ENCODE measurements at places on chromosomes 1 and 21.

GRCh38 chr1:171739656-171740055, 2.2 kb downstream of the VAMP4 start:
- no peak for DNase-seq

- no peak for DNase-seq
Observed at GRCh38 chr1:33637846-33638440, 165.5 kb downstream of the ZSCAN20 start.

GRCh38 chr1:176643536-176643935, 180.6 kb downstream of the PAPPA2 start:
- no peak for DNase-seq

GRCh38 chr1:90593312-90593711, 123.8 kb downstream of the BARHL2 start:
- no peak for DNase-seq

- no peak for DNase-seq
Observed at GRCh38 chr1:189356206-189356605, 1121.5 kb downstream of the BRINP3 start.

DNA sequence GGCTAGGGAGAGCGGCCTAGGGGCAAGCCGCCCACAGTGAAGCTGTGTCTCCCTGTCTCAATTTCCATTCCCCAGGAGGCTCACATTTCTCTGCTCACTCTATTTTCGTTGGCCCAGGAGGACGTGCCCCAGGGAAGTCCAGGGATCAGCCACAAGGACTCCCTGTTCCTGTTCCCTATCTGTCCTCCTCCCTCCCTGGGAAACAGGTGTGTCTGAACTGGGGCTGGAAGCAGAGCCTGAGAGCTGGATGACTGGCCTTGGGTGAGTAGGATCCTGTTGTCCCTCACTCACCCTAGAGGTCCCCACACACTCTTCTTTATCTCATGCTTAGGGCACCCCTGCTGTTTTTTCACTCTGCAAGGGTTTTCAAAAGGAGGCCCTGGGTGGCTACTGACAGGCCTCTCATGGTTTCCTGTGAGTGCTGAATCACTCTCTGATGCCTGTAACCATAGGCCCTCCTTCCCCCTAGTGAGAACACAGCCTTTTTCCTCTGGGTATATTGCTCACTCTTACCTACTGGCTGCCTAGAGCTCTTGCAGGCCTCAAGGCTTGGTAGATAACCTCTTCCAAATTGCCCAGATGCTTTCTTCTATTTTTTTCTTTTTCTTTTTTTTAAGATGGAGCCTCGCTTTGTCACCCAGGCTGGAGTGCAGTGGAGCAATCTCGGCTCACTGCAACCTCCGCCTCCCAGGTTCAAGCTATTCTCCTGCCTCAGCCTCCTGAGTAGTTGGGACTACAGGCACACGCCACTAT, 3.3 kb upstream of the UTP11 start:
- peak; percentile 93 for DNase-seq

GRCh38 chr1:65196926-65197325, 48.9 kb downstream of the AK4 start:
- DNase-seq, result no peak

- peak; percentile 11 for DNase-seq
Observed at GRCh38 chr1:167467126-167467710, 51.1 kb downstream of the CD247 start.

DNA sequence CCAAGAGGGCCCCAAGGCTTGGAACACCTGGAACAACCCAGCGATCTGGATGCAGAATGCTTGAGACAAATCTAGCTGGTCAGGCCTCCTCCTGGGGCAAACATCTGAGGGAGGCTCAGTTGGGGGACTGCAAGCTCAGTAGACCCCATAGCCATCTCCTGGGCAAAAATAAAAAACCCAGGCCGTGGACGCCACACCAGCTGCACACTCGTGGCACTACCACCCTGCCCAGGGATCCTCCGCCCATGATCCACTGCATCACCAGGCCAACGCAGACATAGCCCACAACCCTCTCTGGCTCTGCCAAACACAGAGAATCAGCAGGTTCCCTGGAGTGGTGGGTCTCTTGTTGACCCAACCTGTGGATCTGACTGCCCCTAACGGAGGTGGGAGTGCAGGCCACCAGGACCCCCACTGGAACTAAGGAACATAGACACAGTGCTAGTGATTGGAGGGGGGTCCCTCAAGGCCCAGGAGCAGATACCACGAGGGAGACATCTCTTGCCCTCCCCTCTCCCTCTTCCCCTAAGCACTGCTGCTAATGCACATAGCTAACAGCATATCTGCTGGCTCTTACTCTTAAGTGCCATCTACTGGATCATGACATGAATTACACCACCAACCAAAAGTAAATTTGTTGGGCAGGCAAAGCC, 147.2 kb downstream of the CHD1L start:
- DNase-seq, result peak; percentile 36

- no peak for DNase-seq
Observed at GRCh38 chr1:153485863-153486262, 25.4 kb upstream of the S100A7 start.

- DNase-seq, result peak; percentile 72
Observed at GRCh38 chr1:164637461-164638375, 78.7 kb downstream of the PBX1 start.

DNA sequence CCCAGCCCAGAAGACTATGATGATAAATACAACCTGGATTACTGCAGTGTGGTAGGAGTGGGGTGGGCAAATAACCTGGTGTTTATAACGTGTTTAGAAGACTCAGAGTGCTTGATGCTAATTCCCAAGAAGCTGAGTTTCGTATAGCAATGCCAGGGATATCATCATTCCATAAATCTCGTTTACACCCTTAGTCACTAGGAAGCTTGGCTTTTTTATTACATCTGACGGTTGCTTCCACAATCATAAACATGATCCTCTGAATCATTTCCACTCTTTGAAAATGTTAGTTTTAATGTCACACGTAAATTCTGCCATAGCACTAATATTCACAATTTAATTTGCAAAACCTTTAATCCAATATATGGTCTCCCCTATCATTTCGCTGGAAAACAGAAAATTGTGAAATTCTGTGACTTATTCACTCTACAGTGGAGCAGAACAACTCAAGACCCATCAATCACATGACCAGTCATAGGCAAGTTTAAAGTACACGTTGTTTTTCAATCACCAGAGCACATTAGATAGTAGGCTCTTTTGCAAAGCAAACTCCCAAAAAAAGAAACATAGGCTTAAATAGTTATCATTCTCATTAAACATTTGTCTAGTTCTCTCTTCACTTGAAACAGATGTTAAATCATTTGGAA, 321.0 kb downstream of the LTN1 start:
- no peak for DNase-seq

GRCh38 chr1:46444466-46444865, 45.2 kb upstream of the DMBX1 start:
- DNase-seq, result no peak

DNA sequence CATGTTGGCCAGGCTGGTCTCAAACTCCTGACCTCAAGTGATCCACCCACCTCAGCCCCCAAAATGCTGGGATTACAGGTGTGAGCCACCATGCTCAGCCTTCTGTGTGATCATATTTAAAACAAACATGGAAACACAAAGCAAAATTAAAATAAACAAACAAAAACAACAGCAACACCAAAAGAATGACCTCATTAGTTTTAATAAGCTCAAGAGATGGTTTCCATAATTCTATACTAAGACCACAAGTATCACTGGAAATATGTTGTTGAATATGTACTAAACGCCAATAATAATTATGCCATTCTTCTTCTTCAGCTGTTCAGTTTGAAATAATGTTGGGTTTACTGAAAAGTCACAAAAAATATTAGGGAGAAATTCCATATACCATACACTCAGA, 526.4 kb downstream of the LRRIQ3 start:
- DNase-seq, result no peak

- no peak for DNase-seq
Observed at GRCh38 chr21:28624626-28625025, 368.1 kb downstream of the LTN1 start.

Measured in brain microvascular endothelial cell (primary cell).